ENCODE measurements at places on chromosomes 13 and 19. TPM values are rescaled to one million over a fixed set of nuclear protein-coding genes. Genes with fewer than 3 reads are reported as not detected.
A peak's percentile ranks its signal among the peaks of the same experiment; 100 is the strongest.

Gene RPS5
- 3,515 TPM for total RNA-seq

Gene ACP7
- total RNA-seq, result 3.4 TPM

DNA sequence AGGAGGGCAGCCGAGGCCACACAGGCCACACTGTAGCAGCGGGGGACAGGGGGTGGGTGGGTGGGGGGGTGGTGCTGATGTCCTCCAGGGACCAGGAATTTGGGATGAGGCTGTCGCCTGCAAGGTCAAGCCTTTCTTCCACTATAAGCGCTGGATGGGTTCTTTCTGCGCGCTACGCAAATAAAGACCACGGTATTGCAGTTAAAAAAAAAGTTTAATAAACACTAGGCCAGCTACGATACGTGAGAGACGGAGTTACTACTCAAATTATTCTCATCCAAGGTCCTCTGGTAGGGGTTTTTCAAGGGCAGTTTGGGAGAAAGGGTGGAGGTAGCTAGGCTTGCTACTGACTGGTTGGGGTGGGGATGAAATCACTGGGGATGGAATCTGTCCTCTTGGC, 508 bp upstream of the ZNF44 start:
- H3K4me1 ChIP-seq, result peaks cover 6% of the 10 kb centered on the region
- peak overlapping the region; percentile 99 for H3K4me3 ChIP-seq
- peaks cover 14% of the 10 kb centered on the region for H3K36me3 ChIP-seq
- no peak for DNase-seq
- no peak overlapping the region for H3K27ac ChIP-seq

- H3K4me3 ChIP-seq, result no peak overlapping the region
- no peaks in the 10 kb centered on the region for H3K27me3 ChIP-seq
- H3K27ac ChIP-seq, result no peak overlapping the region
- H3K4me1 ChIP-seq, result peaks cover 13% of the 10 kb centered on the region
Observed at GRCh38 chr13:43390619-43391018, 367.2 kb downstream of the DNAJC15 start.

GRCh38 chr19:46732966-46733689, 12.7 kb upstream of the FKRP start:
- H3K4me3 ChIP-seq, result 0 out of 2 replicates have a peak overlapping the region, but pooled peaks have one; percentile 21
- H3K4me1 ChIP-seq, result peaks cover 43% of the 10 kb centered on the region
- peaks cover 26% of the 10 kb centered on the region for H3K36me3 ChIP-seq
- H3K27me3 ChIP-seq, result no peaks in the 10 kb centered on the region
- DNase-seq, result peak; percentile 67
